ENCODE measurements at places on chromosomes 16 and 17. TPM values are rescaled to one million over a fixed set of nuclear protein-coding genes. Genes with fewer than 3 reads are reported as not detected.

SLC38A8 gene
- not detected for total RNA-seq

CENPT gene
- total RNA-seq = 48.5 TPM

GPR139 gene
- total RNA-seq = not detected

MT1A gene
- total RNA-seq = 16.4 TPM

ALDOC gene
- total RNA-seq = 23.8 TPM

FOXN1 gene
- total RNA-seq = not detected

GCGR gene
- total RNA-seq = not detected

PPY gene
- not detected for total RNA-seq

MYL11 gene
- total RNA-seq = not detected

BAIAP3 gene
- 1.1 TPM for total RNA-seq

DBNDD1 gene
- total RNA-seq = 15.5 TPM

CHST4 gene
- total RNA-seq = not detected

DHRS7C gene
- total RNA-seq = not detected

BFAR gene
- 129 TPM for total RNA-seq

HOXB5 gene
- total RNA-seq = 7.4 TPM

KIF2B gene
- not detected for total RNA-seq

GAS7 gene
- 1.2 TPM for total RNA-seq

DYNLRB2 gene
- total RNA-seq = not detected

TMEM114 gene
- not detected for total RNA-seq

CCL5 gene
- 1.6 TPM for total RNA-seq

KRTAP1-5 gene
- 0.29 TPM for total RNA-seq

GRB7 gene
- total RNA-seq = not detected

GPR179 gene
- not detected for total RNA-seq

SERPINF2 gene
- total RNA-seq = 1.6 TPM

TNP2 gene
- not detected for total RNA-seq

KCNH6 gene
- total RNA-seq = not detected

SYCE1L gene
- 11.6 TPM for total RNA-seq

CASKIN2 gene
- total RNA-seq = 11.6 TPM

All from glomerular endothelial cell (primary cell).